Stimulated activated CD4-positive, alpha-beta T cell treated with anti-CD3 and anti-CD28 coated beads, Interleukin-4, amount 100 ng/mL, for 24 hours (primary cell): ENCODE measurements at places on chromosomes 6 and 20.

DNA sequence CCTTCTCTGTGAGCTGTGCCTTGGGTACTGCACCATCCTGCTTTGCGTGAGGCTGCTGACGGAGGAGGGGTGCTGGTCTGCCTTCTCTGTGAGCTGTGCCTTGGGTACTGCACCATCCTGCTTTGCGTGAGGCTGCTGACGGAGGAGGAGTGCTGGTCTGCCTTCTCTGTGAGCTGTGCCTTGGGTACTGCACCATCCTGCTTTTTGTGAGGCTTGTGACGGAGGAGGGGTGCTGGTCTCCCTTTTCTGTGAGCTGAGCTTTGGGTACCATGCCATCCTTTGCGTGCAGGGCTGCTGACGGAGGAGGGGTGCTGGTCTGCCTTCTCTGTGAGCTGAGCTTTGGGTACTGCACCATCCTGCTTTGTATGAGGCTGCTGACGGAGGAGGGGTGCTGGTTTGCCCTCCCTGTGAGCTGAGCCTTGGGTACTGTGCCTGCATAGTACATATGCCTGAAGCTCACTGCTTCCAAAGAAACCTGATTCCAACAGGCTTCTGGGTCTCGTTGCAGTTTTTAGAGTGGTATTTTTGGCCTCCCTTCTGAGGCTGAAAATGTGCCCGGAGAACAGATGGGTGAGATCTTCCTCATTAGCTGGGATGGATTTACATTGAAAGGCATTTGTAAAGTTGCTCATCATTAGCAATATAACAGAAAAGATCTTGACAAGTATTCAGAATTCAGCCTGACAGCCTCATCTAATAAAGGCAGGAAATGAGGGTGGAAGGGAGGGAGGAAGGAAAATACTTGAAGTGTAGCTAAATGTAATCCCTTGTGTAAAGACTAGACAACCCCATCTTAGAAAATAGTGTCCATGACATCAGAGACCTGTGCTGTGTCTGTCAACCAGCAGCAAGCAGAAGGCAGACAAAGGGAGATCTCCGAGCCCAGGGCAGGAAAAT, 46.8 kb upstream of the UNC93A start:
- DNase-seq: no peak

DNA sequence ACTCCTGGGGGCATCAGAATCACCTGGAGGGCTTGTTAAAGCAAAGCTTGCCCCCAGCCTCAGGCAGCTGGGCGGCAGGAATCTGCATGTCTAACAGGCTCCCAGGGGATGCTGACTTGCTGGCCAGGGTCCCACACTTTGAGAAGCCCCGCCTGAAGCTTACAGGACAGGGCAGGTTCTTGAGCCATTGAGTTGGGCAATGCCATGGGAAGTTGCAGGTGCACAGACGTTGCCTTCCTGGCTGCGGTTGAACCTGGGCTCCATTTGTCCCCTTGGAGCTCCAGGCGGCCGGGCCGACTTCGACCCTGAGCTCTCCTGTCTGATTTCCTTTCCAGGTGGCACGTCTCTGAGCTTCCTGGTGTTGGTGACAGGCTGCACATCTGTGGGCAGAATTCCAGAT, 46.8 kb downstream of the SYNJ2 start:
- no peak for DNase-seq

GRCh38 chr6:71139249-71139648, 149.4 kb upstream of the OGFRL1 start:
- no peak for DNase-seq

GRCh38 chr20:46108435-46108841, 9.7 kb upstream of the CD40 start:
- no peak for DNase-seq

GRCh38 chr6:170225852-170226417, 64.9 kb downstream of the DLL1 start:
- no peak for DNase-seq

DNA sequence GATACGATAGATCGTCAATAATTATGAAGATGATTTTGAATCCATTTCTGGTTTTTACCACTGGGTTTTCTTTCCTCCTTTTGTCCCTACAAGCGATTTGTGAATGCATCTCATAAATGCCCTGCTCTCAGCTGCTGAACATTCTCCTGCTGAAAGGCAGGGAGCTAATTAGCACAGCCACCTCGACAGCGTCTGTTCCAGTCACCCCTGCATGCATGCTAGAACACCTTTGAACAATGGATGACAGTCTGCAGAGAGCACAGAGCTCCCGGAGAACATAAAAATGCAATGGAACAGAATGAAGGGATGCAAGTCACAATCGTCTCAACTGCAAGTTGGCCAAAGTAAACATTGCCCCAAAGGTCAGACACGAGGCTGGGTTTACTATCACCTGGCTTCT, 105.8 kb downstream of the SLC35B3 start:
- no peak for DNase-seq

DNA sequence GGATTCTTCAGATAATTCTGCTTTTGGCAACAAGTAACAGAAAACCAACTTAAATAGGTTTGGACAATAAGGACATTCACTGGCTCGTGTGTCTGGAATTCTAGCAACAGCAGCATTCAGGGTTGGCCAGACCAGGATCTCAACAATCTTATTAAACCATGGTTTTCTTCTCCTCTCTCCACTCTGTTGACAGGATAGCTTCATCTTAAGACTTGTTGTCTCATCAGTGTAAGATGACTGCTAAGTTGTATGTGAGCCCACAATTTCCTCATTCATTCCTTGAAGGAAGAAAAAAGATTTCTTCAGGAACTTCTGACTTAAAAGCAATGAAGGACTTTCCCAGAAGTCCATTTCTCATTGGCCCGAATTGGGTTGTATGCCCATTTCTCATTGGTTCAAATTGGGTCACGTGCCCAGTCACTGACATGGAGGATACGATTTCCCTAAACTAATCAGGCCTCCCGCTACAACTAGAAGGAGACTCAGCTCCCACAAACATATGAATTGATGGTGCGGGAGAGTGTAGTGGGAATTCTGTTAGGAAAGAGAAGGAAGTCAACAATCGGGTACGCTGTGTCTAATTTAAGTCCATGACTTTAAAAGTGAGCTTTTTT, 83.7 kb downstream of the SLC22A3 start:
- no peak for DNase-seq

GRCh38 chr6:79878142-79878748, 69.1 kb downstream of the ELOVL4 start:
- DNase-seq: no peak

GRCh38 chr6:142752348-142752747, 192.6 kb downstream of the HIVEP2 start:
- DNase-seq: no peak

GRCh38 chr6:18276610-18277236, 12.4 kb upstream of the DEK start:
- no peak for DNase-seq

DNA sequence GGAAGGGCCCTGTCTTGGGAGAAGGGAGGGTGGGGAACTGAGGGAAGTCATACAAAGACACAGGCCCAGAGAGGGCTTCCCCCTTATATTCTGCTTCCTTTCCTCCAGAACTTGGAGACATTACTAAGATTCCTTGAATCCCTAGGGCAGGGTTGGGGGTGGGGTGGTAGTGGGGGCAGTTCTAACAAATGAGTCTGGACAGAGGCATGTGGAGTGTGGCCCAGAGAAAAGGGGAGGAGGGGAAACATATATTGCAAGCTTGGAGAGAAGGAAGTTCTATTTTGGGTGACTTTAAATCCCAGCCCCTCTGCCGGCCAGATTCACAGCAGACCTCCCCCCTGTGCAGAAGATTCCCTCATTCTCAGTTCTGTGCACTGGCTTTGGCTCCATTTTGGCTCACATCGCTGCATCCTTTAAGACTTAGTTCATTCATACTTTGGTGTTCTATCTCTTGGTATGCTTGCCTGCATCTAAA, 43.7 kb downstream of the DAAM2 start:
- no peak for DNase-seq

DNA sequence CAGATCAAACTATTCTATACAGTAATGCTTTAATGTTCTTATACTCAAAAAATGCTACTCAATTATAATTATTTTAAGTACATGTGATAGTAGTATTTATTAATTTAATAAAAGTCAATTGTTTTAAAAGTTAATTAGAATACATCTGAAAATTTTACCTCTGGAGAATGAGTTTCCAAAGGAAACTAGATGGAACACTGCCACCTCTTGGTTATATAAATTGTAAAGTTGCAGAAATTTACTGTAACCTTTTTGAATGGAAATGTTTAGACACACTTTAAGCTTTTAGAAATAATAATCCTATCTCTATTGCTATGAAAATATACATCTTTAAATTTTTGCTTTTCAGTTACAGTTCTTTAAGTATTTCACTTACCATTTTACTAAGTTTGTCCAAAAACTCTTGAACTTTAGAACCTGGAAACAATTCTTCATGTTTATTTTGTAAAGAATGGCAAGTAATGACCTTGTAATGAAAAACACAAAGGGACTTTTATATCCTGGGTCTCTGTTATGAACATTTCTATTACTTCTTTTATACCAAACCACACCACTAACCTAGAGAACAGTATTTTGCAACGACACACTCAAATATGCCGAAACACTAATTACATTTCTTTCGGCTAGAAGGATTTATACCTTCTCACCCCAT, 10.9 kb upstream of the BMP5 start:
- DNase-seq: no peak

GRCh38 chr20:25489221-25489871, 81.9 kb downstream of the GINS1 start:
- DNase-seq: no peak

- DNase-seq: no peak
Observed at GRCh38 chr6:3861424-3861823, 12.3 kb downstream of the FAM50B start.

- DNase-seq: no peak
Observed at GRCh38 chr20:8424010-8424409, 291.9 kb downstream of the PLCB1 start.

DNA sequence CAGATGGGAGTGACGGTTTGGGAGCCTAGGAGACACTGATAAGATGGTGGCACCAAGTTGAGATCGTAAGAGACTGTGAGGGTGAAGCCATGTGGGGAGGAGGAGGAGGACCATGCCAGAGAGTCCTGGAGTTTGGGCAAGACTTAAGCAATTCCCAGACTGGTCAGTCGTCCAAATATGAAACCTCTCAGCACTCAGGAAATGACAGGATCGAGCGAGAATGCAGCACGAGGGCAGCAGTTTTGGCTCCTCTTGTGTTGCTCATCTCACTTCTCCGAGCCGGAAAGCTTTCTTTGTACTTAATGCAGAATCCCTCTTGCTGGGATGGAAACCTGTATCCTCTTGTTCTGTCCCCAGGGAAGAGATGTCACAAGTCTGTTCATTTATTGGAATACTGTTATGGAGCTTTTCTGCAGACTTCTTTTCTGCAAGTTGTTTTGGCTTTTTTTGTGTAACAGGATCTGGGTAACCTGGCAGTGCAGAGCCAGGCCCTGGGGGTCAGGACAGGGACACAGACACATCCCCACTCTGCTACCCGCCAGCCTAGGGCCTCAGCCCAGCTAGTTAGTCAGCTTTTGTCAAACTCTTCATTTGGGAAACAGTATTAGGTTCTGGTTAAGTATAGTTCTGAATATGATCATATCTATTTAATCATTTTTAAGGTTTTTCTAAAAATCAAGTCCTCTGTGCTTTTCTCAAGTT, 34.3 kb downstream of the FNDC1 start:
- DNase-seq: no peak

- no peak for DNase-seq
Observed at GRCh38 chr6:96645106-96645505, 82.2 kb downstream of the FHL5 start.

- DNase-seq: no peak
Observed at GRCh38 chr6:85580878-85581267, 12.8 kb downstream of the SNX14 start.
